ENCODE measurements at places on chromosomes 2 and 18. TPM values are rescaled to one million over a fixed set of nuclear protein-coding genes. Genes with fewer than 3 reads are reported as not detected.

GRCh38 chr2:637406-637776 is 39.8 kb downstream of the TMEM18 start:
- DNase-seq, result peak; percentile 70

DNA sequence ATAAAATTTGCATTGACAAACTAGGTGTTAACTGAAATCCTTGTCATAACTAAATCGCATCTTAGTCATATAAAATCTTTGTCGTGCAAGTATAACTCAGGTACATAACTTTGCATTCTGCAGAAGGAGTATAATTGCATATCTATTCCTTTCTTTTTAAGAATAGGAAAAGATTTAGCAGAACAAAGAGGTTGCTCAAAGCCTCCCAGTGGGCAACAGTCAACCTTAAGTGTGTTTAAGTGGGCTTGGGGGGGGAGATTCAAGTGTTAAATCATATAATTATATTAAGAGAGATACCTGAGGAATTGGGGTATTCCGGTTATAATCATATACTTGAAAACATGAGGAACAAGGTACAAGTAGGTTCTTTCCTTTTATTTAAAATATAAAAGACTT is 913.3 kb downstream of the CPS1 start:
- no peak for DNase-seq

GRCh38 chr18:457521-458412 is 42.7 kb downstream of the COLEC12 start:
- no peak for DNase-seq

DNA sequence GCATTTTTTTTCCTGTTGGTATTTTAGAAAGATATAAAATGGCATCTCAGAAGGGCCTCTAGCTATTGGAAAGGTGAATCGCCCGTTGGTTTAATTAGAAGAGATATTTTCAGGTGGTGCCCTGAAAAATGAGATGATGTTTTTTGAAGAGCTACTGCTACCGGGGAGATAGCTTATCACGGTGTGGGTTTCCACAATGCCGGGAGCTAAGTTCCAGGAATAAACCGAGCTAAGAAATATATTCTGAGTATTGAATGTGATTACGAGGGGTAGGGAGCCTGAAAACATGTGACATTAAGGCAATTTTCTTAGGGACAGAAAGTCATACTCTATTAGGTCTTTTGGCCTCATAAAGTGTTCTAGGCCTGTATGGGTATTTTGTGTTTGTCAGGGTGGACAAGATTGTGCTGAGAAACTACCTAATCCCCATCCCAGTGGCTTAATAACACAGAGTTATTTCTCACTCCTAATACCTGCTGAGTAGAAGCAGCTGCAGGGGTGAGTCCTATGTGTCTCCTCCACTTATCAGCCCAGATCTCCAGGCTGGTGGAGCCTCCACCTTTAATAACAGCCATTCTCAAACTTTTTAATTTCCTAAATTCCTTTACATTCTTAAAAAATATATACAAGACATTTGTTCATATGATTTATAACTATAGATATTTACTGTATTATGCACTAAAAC is 150.2 kb downstream of the LRRTM1 start:
- no peak for DNase-seq

- no peak for DNase-seq
These were observed 2.4 kb downstream of the PRELID3A start for GRCh38 chr18:12410081-12410481.

DNA sequence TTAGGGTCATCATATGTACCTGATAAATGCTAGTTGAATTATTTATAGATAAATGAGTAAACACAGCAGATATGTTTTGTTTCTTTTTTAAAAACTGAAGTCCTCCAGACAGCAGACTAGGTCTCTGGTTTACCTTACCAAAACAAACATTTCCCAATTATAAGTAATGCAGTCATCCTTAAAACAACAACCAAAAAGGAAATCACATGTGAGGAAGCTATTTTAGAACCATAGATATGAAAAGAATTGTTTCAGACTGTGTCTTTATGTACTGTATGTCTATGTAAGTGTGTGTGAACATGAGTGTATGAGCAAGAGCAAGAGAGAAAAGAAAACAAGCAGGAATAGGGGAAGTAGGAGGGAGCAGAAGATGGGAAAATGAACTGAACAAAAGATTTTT is 441.0 kb downstream of the CPS1 start:
- DNase-seq, result no peak

DNA sequence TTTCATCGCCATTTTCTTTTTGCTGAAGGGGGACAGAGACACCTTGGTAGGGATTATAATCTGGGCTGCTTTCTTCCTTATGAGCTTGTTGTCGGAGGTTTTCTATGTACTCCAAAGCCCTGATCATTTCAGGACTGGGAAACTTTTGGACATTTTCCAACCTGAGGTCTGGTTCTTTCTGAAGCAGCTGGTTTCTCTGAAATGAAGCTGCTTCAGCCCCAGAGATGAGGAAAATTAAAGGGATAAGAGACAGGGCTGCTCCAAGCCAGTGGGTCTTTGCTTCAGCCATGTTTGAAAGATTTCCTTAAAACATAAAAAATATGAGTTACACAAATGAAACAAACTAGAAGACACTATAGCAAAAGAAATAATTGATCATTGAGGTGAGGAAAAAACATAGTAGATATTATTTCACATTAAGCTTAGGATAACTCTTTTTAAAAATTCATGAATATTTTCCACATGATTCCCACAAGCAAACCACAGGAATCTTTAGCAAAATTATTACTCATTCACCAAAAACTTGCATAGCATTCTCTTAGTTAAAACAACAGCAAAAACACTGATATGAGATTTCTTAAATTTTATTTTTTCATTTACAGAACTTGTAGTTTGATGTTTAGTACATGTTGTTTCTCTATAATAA is 3.0 kb downstream of the SCG2 start:
- DNase-seq, result no peak

RMND5A gene
- 37.6 TPM for total RNA-seq

IL36B gene
- total RNA-seq, result not detected
